ENCODE measurements at places on chromosomes 2 and 18. TPM values are rescaled to one million over a fixed set of nuclear protein-coding genes. Genes with fewer than 3 reads are reported as not detected.

GRCh38 chr2:20494241-20494640, 47.4 kb downstream of the RHOB start:
- DNase-seq: no peak

DNA sequence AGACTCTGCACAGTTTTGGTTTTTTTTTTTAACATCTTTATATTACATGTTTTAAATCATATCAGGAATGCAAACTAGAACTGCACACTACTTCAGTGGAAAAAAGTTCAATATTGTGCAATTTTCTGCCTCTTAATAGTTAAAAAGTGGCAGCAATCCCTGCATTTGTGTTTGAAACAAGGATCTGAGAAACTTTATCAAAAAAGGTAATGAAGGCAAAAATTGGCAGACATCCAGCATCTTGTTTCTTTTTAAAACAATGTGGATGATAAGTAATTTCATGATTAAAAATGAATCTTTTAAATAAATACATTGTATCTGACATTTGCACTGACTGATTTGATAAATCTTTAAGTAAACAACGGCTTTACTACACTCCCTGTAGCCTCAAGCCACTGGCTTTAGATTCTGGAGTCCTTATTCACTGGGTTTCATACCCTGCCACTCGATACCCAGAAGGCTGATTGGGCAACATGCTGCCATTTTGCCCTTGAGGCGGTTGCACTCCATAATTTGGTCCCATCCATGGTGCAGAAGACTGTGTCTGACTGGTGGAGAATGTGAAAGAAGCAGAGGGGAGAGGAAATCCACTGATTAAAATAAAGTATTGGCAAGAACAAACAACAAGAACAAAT, 21.6 kb upstream of the C2orf42 start:
- DNase-seq: no peak

- no peak for DNase-seq
These were observed 5.8 kb upstream of the CNDP1 start for GRCh38 chr18:74528478-74528877.

DNA sequence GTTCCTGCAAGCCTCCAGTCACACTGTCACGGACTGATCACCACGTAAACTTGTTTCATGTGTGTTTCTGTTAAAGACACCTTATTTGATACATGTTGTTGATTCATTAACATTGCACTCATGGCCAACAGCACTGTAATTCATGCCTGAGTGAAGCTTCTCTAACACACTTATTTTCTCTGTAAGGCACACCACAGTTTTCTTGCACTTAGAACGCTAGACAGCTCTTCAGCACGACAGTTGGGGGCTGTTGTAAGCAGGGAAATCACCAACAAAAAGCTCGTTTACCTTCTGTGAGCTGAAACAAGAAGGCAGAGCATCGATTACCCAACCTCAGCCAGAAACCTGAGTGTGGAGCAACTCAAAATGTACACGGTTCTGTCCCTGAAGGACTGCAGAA, 28.1 kb downstream of the TNFRSF11A start:
- DNase-seq: no peak

DNA sequence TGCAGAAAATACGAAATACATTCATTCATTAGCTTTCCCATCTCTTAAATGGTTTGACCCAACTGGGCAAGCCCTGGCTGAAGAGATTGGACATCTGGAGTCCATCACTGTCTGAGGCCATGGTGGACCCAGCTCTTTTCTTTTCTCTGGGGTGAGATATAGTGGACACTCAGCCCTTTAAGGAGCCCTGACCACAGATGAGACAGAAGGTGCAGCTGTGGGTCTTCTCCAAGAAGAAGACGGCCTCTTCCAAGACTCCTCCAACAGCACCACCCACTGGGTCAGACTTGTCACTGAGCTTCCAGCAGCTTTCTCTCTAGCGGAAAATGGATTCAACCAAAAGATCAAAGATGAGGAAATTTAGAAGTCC, 27.2 kb downstream of the TWIST2 start:
- DNase-seq: no peak

DNA sequence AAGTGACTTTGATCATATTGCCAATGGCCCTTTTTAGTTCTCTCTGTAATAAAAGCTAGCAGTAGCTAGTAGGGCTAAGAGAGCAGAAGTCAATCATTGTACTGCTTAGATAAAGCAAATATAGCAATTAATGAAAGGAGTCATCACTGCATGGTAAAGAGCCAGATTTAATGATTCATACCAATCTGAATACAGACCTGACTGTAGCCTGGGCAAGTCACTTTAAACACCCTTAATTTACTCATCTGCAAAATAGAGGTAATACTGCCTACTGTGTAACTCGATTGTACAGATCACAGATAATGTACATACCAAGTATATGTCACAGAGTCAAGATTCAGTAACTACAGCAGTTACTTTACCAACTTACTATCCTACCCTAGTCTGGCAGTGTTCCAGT, 63.6 kb downstream of the ASXL2 start:
- DNase-seq: no peak

ABCB11 gene
- total RNA-seq: not detected

D2HGDH gene
- total RNA-seq: 14.5 TPM

DNA sequence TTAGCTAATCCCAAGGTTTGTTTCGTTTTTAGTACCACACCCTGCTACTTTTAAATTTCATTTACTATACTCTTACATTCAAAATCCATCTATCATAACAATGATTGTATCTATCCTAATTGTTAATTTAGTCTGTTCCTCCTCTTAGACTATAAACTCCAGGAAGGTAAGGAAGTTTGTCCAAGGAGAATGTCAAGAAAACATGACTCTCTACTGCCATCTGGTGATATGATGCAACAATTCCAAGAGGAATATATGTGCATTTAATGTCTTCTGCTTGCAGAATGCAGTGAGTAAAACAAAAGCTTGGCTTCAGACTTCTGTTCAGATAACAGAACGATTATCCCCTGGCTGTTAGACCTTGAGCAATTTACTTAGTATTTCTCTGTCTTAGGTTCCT, 1267.1 kb downstream of the LRP1B start:
- no peak for DNase-seq

CABYR gene
- total RNA-seq: 9.8 TPM

DNA sequence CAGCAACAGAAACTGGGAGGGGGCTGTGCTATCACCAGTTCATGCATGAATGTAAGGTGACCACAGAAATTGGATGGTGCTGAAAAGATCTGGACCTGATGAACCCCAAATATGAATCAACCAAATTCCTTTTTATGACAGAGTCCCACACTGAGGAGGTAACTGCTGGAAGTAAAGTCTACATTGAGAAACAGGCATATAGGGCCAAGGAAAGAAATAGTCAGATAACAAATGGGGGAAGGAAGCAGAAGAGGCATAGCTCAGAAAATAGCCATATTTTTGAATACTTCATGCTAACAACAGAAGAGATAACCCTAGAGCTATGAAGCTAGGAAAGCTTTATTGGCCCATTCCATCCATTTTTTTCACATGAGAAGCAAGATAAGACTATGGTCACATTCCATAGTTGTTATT, 25.8 kb downstream of the ZC3H6 start:
- DNase-seq: no peak

GPR75 gene
- 1.2 TPM for total RNA-seq

DNA sequence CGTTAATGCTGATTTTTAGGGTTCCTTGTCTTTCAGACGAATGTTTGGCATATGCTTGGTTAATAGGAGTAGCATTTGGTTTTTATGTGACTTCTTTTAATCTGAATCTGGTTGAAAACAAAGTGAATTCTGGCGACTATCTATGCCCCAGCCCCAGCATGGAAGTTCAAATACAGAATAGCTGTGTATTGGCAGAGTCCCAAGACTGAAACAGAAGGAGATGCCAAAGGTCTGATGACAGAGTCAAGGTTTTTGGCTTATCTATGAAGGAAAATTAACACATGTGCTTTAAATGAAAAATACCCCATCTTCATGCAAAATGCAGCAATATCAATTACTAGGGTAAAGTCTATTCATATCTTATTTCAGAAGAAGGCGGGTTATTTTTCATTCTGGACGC, 734.8 kb upstream of the NXPH2 start:
- DNase-seq: no peak

DNA sequence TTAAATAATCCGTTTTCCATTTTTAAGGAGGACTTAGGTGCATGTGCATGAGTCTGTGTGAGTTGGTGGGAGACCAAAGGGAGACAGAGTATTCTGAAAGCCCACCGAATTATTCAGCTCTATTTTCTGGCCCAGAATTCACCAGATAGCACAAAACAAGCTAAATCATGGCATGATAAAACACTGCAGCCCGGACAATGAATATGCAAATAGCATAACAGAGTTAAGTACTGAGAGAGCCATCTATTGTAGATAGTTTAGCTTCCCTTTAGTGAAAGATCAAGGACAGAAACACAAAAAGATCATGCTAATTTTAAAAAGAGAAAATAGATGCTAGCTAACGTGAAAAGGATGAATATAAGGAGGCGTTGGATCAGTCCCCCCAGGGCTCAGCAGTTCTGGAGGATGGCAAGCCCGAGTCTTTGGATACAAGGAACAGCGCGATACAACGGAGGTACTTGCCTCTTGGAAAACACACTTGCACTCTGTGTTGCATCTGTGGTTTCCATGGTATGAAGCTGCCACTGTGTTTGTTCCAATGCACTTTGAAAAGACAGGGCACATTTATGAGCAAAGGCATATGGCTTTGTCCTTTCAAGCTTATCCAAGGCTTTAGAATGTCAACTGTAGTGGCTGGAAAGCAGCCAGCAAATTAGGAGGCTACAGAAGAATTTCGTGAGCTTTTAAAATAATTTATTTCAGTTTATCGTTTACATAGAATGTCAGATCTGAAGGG, 119.9 kb downstream of the LYPD1 start:
- no peak for DNase-seq

RGPD3 gene
- total RNA-seq: not detected

GRCh38 chr2:150624001-150624401, 136.5 kb upstream of the RND3 start:
- no peak for DNase-seq

DNA sequence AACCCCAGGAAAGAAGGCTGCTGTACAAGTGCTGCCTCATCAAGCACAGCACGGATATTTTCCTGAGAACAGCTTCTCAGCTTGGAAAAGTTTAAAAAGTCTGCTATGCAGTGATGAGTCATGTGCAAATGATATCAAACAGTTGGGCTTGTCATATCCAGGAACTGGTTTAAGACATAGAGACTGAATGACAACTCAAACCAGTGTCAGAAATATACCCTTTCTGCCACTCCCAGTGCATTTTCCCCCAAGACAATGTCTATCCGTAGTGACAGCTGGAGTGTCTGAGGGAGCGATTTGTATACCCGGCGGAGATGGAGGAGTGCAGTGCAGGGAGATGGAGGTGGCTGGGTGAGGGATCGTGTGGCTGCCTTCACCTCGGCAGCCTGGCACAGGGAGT, 28.2 kb downstream of the SOX11 start:
- no peak for DNase-seq

DNA sequence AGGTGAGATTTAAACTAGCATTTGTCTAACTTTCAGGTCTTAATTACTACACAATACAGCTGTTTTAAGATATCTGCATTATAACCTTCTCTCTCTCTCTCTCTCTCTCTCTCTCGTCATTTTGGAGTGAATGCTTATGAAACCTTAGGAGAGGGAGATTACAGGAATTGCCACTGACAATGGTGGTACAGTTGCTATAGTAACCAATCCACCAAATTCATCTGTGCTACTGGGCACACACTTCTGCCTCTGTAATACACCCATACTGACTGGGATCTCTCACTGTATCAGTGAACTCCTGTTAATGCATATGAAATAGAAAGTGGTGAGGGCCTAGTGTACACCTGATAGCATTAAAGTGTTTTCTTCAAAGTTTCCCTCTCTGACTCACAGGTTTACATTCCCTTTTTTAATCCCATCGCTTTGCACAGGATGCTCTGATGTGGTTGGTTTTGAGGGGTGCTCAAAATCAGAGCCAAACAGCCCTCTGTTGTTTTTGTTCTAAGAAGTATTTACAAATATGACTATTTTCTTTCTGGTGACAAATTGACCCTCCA, 13.1 kb downstream of the KLHL14 start:
- no peak for DNase-seq

- DNase-seq: no peak
These were observed 494.2 kb downstream of the ARHGAP15 start for GRCh38 chr2:143623231-143623908.

ACKR3 gene
- 56.6 TPM for total RNA-seq

KLHL30 gene
- 12.2 TPM for total RNA-seq

LCT gene
- total RNA-seq: not detected

- DNase-seq: no peak
These were observed 765.0 kb upstream of the CELF4 start for GRCh38 chr18:38330573-38330972.

DNA sequence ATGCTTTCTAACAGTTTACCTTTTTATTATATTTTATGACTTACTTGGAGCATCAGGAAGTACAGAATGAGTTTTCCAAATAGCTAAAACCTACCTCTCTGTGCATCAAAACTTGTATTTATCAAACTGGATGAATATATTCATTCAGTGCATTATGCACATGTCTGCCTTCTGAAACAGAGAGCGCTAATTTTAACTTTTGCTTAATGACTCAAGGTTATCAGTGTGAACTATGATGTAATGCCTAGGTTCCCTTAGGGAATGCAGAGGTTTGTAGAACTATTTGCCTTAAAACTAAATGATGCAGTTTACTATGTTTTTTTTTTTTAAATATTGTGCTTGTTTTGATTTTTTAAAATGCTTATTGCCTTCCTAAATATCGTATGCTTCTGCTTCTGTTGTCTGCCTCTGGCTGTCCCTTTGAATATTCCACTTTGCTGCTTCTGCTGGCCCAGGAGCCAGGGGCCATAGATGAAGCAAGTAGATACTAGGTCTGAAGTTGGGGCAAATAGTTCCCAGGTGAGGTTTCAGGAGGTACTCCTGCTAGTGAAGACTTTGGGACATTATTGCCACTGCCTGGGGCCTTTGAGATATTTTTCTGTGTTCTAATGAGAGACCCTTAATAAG, 16.5 kb downstream of the TMEM178A start:
- no peak for DNase-seq

GATA6 gene
- total RNA-seq: 13.1 TPM

- DNase-seq: no peak
These were observed 6.3 kb downstream of the MYO5B start for GRCh38 chr18:50188652-50189051.

Measured in chondrocyte (in vitro differentiated cells).